ENCODE measurements at places on chromosomes 13 and 19.

DNA sequence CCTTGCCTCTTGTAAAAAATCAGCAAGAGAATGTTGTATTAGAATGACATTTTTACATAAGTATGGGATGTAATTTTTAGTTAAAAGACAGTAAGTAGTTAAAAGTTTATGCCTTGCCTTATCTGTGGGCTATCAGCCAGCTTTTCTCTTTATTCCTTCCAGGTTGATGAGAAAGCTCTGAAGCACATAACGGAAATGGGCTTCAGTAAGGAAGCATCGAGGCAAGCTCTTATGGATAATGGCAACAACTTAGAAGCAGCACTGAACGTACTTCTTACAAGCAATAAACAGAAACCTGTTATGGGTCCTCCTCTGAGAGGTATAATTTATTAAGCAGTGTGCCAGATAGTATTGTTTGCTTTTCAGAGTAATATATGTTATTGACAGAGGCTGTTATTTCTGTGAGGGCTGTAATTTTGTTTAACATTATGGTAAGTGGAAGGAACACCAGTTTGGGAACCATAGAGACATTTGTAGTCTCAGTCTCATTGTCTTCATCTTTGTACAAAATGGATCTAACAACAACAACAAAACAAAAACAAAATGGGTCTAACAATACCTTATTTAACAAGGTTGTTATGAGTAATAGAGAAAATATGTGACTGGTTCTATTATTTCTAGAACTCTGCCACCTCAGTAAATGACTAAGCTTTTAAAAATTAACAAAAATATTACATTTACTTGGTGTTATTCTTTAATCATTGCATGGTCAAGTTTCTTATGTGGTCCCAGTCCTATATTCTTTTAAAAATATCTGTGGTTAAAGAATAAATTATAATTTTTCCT, 112.8 kb downstream of the TDRD3 start:
- DNase-seq = no peak

DNA sequence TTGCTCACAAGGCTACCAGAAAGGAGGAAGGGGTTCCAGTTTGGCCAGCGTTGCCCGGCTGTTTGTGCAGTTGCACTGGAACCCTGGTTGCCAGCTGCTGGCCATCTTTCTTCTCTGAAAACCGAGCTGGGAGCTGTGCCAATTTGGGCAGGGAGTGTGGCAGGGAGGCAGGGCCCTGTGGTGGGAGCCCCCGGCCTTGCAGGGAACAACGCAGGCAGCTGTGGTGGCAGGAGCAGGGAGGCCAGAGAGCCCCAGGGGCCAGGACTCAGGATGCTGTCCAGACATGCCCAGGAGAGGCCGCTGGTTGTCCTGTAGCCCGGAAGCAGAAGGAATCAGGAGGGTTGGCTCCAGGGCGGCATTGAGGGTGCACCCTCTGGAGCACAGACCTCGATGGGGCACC, 4.8 kb downstream of the KMT5C start:
- DNase-seq = no peak

- no peak for DNase-seq
Observed at GRCh38 chr13:102933122-102933521, 87.3 kb downstream of the ERCC5 start.

DNA sequence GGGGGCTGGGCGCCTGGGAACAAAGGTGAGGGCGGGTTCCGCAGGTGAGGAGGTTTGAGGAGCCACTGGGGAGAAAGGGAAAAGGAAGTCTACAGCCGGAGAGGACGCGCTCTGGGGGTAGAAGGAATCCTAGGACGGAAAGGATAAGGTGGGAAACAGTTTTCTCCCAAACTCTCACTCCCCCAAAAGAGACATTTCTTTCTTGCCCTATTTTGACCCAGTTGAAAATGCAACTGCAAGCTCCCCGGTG, 651 bp upstream of the POLR1D start:
- no peak for DNase-seq

DNA sequence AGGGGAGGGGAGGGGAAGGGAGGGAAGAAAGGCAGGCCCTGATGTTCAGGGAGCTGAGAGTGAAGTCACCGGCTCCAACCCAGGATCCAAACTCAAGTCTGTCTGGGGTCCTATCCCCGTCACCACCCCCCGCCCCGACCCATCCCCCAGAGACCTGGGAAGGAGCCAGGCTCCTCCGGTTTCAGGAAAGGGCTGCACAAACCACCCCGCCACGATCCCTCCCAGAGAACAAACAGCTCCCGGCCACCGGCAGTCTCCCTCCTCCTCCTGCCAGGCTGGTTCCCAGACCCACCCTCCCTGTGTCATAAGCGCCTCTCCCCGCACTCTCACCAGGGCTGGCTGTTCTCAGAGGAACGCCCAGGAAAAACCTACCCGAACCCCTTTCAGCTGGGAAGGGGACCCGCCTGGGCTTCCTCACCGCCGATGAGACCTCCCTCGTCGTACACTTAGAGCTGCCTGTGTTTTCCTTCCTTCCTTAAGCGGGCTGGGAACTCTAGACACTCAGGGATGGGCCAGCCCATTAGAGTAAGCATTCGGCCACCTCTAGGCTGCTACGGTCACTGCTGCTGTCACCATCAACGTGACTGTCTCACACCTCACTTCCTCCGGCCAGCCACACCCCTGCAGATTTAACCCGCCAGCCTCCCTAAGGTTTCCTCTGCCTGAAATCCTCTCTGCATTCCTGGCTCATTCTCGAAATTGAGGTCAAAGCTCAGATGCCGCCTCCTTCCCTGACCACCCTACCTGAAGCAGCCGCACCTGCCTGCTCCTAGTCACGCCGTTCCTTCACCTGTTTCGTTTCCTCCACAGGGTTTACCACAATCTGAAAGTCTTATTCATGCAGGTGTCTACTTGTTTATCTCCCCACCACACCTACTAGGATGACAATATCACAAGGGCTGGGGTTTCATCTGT, 6.3 kb upstream of the RDH13 start:
- DNase-seq = no peak

DNA sequence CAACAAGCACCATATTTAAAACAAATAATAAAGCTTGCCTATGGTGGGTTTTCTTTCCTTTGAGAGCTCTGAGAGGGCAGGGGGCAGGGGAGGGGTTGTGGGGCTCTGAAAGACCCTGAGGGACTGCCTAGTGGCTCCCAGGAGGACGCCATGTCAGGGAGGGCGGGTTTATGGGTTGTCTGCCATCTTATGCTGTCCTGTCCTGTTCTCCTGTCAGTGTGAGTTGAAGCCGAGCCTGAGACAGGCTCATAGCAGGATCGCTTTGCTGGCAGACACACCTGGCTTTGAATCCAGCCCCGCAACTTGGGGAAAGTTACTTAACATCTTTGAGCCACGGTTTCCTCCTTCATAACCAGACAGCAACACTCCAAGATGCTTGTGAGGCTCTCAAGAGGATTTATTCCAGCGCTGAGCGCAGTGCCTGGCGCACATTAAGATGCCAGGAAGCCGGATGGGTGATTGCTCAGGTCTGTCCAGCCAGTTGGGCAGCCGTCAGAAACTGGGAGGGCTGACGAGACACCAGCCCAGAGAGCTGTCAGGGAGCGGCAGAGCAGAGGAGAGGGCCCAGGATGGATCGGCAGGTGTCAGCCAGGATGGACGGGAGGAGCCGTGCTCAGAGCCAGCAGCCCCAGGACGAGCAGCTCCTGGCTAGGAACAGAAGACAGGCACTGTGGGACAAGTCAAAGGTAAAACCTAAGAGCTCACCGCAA, 36.8 kb upstream of the C1QTNF9 start:
- DNase-seq = no peak

DNA sequence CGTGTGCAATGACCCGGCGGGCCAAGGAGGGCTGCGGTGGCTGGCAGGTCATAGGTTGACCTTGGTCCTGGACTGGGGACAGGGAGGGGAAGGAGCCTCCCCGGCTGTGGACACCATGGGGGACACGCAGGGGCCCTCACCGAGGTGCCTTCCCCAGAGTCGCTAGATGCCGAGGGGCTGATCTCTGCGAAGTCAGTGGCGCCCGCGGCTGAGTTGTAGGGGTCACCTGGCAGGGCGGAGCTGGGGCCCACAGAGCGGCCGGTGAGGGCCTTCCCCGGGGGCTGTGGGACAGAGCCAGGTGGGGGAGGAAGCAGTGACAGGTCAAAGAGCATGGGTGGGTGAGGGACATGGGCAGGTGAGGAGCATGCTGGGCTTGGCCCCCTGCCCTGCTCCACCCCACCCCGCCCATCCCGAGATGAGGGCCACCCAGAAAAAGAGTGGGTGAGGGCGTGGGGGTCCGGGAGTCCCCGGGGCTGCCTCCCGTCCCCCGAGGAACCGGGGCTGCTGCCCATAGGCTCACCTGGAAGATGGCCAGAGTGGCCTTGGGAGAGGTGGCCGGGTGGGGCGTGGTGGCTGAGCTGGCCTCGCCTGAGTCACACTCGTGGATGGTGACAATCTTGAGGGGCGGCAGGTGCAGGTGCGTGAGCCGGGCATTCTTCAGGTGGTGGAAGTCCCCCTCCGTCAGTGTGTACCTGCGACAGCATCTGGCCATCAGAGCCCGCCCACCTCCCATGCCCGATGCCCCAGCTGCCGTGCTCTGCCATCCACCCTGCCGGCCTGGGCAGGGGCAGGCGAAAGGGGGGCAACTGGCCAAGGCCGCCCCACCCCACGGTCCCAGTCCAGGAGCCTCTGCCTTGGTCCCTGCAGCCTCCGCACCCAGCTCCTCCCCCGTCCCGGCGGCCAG, 3.5 kb downstream of the CBARP start:
- no peak for DNase-seq

DNA sequence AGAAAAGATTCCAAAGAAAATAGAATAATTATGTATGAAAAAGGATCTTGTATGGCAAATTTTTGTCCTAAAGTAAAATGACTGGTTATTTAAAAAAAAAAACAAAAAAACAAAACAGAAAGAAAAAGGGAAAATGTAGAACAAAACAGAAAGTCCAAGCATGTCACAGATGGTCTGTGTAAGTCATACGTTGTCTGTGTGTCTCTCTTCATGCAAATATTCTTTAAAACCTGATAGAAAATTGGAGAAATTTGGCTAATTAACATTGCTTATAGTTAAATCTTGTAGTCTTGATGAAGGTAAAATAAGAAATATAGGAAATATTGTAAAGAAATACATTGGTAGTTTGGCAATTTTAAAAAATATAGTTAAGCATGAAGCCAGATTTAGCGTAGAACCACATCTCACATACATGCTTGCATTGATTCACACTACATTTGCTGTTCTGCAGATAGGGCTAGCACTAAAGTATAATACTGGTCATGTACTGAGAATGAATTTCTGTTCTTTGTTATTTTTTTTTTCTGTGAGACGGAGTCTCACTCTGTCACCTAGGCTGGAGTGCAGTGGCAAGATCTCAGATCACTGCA, 58.4 kb downstream of the SPRYD7 start:
- no peak for DNase-seq

DNA sequence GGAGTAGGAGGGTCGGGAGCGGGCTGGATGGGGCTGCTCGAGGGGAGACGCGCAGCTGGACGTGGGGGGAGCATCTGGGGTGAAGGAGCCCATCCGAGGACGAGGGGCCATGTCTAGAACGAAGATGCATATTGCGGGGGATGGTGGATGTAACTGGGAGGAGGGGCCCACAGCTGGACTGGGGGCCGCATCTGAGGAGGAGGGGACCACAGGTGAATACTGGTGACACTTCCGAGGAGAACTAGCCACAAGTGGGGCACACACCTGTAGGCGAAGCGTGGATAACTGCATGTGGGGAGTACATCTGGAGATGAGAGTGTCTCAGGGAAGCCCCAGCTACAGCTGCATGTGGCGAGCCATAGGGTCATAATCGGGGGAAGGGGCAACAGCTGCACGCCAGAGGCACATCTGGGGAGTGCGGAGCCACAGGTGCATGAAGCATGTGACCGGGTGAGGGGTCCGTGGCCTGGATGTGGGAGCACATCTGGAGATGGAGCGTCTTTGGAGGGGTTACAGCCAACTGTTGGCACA, 402 bp downstream of the ZSWIM9 start:
- no peak for DNase-seq

- DNase-seq = peak; percentile 87
Observed at GRCh38 chr19:45508861-45509691, 1.8 kb downstream of the VASP start.

GRCh38 chr19:35030257-35031071, at the start of gene SCN1B:
Gene SCN1B, plus strand, starts transcription at chr19:35030470. Its CDS starts 351 bp downstream, at chr19:35030821.
- no peak for DNase-seq

DNA sequence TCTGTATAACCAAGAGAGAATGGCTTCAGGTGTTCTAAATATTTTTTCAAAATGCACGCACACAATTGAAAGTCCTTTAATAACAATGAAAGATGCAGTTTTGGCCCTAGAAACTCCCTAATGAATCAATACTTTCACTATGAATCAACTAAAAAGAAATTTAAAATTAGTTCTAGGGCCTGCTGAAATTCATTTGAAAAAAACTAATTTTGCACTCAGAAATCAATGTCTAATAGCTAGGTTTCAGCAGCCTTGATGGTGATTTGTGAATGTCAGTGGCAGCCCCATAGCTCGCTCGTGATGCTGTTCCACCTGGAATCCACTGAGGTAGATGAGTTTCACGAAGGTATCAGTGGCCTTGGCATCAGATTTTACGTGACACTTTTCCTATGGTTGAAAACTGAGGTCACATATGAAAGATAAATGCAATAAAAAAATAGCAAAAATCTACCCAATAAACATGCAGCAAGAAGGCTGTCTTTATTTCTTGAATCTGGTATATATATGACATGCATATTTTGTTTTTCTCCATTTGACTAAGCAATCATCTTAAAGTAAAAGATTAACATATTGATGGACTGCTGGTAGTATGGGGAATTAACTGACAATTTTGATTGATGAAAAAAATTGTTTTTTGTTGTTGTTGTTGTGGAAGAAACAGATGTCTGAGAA, 141.0 kb downstream of the AKAP11 start:
- no peak for DNase-seq

DNA sequence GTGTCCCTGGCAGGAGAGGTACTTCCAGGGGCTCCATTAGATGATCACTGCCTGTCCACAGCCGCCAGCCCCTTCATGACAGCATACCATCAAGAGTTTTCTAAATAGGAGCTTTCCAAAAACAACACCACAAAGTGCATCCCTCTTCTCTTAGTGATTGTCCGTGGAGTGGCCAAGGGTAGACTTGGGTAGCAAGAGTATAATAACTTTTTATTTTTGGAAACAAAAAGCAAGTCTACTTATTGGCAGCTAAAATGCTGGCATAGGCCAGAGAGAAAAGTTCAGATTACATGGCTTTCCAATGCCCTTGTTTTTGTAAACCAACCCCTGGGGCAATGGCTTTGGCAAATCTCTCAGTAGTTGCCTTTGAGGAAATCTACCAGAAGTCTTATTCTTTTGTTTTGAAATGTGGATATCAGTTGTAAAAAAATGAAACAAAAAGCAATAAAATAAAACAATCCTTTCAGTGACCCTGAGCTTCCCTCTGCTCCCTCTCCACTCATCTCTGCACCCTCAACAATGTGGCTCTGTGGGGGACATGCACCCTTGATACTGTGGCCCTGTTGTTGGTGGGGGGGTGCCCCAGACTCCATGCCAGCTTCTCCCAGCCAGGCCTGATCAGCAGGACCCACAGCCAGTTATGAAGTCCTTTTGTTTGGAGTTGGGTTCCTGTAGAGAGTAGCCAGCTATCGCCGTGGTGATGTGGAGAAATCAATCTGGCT, 294.1 kb downstream of the DLEU7 start:
- no peak for DNase-seq

GRCh38 chr19:48444936-48445200, 915 bp upstream of the GRWD1 start:
- DNase-seq = no peak

Measured in CMK (cell line).